ENCODE measurements at places on chromosomes 3 and 15.

DNA sequence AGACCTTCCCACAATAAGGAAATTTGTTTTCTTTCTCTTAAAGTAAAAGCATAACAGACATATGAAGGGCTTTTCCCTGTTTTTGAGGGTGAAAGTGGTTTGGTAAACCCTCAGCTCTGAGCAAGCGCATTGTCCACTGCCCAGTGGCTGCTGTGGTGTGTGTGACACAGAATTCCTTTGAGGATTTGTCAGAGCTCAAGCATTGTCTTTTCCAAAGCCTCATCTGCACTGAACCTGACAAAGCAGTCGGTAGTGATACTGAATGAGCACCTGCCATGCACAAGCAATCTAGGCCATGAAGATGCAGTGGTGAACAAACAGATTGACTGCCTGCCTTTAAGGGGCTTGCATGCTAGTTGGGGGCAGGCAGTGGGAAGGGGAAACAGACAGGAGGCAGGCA is 128.3 kb downstream of the PLCL2 start:
- no peak for DNase-seq

DNA sequence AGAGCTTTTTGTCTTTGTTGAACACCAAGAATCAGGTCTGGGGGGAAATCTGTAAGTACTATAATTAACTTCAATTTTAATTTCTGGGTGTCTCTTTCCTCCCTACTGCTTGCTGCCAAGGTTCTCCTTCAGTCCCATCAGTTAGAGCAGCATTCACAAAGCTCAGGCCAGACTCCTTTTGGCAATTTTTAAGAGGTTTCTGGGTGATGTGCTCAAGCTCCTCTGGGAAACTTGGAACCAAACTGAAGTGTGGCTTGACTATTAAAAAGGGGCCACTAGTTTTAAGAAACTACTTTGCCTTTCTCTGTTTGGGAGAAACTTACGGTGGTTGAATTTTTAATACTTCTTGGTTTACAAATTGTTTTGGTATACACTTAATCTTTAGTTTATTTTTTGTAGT is 227.7 kb upstream of the SOX2 start:
- no peak for DNase-seq

DNA sequence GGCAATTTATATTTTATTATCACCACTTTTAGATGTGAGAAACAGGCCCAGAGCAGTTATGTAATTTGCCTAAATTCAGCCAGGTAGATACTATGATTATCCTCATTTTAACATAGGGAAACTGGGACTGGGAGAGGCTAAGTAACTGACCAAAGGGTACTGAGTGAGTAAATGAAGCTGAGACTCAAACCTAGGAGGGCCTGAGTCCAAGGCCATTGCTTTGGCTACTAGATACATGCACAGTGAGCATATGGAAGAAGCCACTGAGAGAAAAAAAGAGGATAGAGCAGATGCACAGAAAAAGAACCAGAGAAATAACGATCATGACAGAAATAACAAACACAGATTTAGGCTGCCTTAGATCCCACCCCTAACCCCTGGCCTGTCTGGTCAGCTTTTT is 33.6 kb downstream of the USF3 start:
- no peak for DNase-seq

DNA sequence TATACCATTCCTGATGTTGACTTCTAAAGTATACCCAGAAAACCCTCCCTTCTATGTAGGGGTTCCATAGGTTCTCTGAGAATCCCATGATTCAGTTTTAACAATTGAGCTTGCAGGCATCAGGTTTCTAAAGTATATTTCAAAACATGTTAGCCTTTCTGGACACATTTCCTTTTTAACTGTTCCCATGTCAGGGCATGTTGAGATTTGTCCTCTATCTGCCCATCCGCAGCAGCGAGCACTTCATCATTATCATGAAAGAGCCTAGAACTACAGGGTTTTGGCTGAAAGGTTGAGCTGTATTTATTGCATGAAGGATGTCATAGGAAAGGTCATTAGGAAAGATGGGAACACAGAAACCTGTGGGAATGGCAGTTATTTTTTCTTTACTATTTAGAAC is 201.1 kb upstream of the BHLHE40 start:
- DNase-seq: no peak

- DNase-seq: no peak
Observed at GRCh38 chr3:169509780-169510692, 153.5 kb downstream of the MECOM start.

- DNase-seq: no peak
Observed at GRCh38 chr3:126539558-126540250, 15.7 kb downstream of the CHST13 start.

- no peak for DNase-seq
Observed at GRCh38 chr3:10320320-10320677, 613 bp downstream of the SEC13 start.

DNA sequence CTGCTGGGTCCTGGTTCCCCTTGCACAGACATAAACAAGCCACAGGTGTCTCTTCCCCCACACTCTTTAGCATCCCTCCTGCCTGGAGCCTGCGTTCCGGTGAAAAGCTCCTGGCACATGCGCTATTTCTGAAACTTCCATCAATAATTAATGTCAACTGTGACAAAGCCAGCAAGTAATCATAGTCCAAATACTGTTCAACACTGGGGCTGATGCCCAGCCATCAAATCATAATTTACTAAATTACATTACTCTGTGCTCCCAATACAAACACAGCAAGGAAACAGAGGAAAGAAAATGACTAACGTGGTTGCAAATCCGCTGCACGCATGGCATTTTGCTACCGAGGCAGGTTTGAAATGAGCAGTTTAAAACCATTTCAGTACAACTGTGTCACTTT is 294.7 kb downstream of the ERC2 start:
- no peak for DNase-seq

GRCh38 chr3:111802163-111802625 is 56.9 kb upstream of the PHLDB2 start:
- peak; percentile 46 for DNase-seq

- DNase-seq: no peak
Observed at GRCh38 chr15:89851673-89852341, 37.2 kb upstream of the ANPEP start.

Data from astrocyte of the cerebellum (primary cell).